ENCODE measurements at places on chromosomes 13 and 19.

GRCh38 chr13:41428155-41428554 is 29.2 kb upstream of the RGCC start:
- DNase-seq, result peak; percentile 27

DNA sequence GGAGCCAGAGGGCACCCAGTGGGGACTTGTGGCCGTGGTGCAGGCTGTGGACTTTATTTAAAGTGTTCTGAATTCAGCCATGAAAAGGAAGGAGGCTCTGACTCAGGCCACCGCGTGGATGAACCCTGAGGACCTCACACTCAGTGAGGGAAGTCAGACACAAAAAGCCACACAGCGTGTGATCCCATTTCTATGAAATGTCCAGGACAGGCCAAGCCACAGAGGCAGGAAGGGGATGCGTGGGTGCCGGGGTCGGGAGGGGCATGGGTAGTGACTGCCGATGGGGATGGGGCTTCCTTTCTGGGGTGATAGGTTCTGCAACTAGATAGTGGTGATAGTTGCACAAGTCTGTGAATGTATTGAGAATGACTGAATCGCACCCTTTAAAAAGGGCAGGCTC is 8.7 kb upstream of the ZBTB7A start:
- DNase-seq, result no peak

DNA sequence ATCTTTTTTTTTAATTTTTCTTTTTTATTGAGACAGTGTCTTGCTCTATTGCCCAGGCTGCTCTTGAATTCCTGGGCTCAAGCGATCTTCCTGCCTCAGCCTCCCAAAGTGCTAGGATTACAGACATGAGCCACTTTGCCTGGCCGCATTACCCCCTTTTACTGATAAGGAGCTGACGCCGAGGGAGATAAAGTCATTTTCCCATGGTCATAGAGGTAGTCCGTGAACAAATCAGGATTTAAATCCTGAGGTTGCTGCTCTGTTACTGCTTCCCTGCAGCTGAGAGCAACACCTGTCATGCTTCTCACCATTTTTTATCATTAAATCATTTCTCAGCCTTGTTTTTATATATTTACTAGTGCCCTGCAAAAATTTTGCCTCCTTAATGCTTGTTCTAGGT is 7.4 kb downstream of the CYSLTR2 start:
- no peak for DNase-seq

DNA sequence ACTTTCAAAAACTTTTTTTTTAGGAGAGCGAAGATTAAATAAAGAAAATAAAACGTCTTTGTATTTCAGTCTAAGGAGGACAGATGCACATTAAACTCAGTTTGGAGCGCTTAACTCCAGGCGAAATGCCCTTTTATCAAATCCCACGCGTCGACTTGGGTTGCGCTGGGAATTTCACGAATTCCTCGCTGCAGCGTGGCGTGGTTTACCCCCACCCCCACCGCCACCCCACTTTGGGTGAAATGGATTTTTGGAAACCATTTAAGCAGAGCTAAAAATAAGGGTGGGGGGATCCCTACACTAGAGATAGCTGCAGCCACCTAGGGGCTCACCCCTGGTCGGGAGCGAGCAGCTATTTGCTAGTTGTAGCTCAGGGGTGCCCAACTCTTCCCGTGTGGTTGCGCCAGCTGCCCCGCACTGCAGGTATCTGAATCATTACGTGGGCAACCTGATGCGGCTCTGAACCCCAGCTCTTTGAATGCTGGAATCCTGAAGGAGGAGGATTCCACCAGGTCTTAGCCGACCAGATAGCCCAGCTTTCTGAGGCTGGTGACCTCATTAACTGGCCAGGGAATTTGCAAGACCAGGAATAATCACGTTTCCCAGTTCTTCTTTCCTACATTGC is 6.5 kb upstream of the TSHZ3 start:
- DNase-seq, result no peak

DNA sequence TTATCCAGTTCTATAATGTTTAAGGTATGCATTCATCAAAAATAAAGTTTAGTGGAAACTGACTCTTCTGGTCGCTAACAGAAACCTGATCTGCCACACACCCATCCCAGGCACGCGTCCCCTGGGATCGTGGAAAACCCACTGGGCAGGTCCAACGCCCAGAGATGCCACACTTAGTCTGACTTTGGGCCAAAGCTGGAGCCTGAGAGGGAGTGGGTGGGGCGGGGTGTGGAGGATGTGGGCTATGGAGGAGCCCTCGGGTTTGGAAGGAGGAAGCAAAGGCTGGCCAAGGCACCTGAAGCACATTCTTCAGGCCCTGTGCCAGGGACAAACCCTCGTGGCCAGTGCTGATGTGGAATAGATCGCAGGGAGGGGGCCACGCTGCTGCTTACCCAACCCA is 2.5 kb downstream of the IGFL1 start:
- DNase-seq, result no peak

DNA sequence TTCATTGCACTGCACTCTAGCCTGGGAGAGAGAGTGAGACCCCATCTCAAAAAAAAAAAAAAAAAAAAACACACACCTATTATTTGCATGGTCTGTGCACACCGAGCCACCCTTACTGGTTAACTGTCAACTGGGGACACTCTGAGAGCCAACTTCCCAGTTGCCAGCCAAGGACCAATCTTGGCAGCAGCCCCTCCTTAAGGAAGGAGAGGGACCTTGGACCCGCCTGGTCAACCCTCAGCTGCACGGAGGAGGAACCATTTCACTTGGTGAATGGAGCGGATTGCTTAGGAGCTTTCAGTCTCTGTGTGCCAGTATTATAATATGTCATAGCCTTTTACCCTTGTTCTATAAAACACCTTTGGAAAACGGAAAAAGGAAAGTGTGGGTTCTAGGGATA is 24.9 kb downstream of the MICOS13 start:
- DNase-seq, result no peak

- no peak for DNase-seq
Observed at GRCh38 chr19:10155839-10156238, 36.1 kb upstream of the EIF3G start.

DNA sequence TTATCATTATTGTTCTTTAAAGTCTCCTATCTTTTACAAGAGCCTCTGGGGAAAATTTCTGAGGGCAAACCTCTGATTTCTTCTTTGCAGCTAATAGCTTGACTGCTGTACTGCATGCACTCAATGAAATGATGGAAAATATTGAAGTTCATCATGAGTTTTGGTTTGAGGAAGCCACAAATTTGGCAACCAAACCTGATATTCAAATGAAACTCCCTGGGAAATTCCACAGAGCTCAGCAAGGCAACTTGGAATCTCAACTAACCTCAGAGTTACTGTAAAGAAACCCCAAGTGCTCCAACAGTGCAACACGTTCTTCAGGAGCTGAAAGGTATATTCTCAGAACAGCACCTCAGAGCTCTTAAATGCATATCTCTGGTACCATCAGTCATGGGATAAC is 14.2 kb upstream of the RNF6 start:
- no peak for DNase-seq

GRCh38 chr13:40269086-40269485 is 397.4 kb downstream of the FOXO1 start:
- DNase-seq, result no peak

- no peak for DNase-seq
Observed at GRCh38 chr13:93788456-93788855, 561.8 kb downstream of the GPC6 start.

GRCh38 chr13:22773465-22773864 is 407.3 kb upstream of the SGCG start:
- no peak for DNase-seq
